IPS DF 6.9 (cell line): ENCODE measurements at places on chromosomes 2 and 18.

GRCh38 chr2:128536925-128537620 is 218.4 kb upstream of the HS6ST1 start:
- peak; percentile 41 for DNase-seq

DNA sequence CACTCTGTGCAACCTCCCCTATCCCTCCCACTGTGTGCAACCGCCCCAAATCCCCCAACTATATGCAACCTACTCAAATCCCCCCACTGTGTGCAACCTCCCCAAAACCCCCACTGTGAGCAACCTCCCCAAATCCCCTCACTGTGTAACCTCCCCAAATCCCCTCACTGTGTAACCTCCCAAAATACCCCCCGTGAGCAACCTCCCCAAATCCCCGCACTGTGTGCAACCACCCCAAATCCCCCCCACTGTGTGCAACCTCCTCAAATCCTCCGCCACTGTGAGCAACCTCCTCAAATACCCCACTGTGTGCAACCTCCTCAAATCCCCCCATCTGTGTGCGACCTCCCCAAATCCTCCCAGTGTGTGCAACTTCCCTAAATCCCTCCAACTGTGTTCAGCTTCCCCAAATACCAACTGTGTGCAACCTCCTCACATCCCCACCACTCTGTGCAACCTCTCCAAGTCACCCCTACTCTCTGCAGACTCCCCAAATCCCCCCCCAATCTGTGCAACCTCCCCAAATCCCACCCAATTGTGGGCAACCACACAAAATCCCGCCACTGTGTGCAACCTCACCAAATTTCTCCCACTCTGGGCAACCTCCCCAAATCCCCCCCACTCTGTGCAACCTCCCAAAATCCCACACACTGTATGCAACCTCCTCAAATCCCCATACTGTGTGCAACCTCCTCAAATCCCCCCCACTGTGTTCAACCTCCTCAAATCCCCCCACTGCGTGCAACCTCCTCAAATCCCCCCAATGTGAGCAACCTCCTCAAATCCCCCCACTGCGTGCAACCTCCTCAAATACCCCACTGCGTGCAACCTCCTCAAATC is 114.1 kb downstream of the TPO start:
- no peak for DNase-seq

DNA sequence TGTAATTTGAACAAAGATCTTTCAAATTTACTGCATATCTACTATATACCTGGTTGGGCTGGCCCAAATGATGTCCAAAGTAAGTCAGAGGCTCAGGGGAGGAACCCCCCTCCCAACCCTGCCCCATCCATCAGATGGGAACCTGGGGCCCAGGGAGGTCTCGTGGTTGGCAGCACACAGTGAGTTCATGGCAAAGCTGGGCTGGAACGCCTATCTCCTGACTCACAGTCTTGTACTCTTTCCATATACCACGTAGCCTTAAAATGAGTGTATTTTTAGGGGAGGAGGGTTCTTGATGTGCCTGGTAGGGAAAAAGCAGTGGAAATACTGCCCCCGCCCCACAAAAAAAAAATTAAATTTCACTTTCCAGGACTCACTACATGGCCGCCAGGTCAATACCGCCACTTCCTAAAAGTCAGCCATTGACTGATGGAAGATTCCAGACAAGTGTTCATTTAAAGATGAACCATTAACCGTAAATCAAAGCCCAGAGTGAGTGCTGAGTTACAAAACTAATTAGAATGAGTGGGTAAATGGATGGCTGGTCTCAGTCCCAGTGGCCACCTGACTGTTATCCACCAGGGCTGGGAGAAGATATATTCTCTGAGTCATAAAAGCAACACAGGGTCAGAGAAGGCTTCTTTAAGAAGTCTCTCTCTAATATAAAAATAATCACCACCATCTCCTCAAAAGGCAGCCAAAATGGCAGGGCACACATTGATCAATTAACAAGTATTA is 80.5 kb downstream of the ZBTB7C start:
- DNase-seq, result no peak

DNA sequence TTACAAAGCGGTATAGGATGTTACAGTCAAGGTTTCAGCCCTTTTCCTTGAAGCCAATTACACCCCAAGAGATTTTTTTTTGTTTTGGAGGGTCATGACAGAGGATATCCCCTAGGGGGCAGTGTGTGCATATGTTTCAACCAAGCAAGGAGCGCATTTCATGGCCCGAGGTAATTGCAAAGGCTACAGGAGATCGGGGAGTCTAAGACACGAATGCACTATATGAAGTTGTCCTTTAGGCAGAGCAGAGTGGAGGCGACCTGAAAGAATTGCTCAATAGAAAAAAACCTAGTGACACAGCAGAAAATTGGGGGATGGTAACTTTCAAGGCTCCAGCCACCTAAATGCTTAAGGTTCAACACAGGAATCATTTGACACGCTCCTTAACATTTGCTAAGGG is 219.8 kb upstream of the PARD3B start:
- peak; percentile 73 for DNase-seq

DNA sequence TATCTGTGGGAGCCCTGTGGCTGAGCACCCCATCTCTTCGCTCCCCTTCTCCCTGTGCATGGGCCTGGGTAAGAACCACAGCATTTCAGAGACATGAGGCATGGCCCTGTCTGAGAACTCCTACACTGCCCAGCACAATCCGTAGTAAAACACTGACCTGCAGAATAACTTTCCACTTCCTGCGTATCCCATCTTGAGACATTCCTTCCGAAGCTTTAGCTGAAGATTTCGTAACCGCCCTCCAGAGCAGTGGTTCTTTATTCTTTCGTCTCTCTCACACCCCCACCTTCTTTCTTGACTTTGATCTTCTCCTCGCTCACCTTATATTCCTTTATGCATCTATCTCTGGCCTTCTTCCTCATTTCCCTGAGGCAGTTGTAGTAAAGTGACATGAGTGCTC is 381.1 kb downstream of the HRH4 start:
- no peak for DNase-seq

DNA sequence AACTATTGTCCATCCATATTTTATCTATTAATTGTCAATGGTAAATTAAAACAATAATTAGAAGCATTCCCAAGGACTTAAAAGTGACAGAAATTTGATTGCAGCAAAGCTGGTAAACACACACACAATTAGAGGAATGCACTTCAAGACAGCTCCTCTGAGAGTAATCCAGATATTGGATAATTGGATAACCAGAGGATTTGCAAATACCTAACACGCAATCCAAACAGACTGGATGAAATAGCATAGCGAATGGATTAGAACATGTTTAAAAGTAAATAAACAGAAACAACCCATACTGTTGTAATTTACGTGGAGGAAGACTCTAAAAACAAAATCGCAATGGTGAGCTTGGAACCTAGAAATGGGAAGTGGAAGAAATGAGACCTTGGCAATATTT is 239.8 kb downstream of the METTL4 start:
- DNase-seq, result no peak

DNA sequence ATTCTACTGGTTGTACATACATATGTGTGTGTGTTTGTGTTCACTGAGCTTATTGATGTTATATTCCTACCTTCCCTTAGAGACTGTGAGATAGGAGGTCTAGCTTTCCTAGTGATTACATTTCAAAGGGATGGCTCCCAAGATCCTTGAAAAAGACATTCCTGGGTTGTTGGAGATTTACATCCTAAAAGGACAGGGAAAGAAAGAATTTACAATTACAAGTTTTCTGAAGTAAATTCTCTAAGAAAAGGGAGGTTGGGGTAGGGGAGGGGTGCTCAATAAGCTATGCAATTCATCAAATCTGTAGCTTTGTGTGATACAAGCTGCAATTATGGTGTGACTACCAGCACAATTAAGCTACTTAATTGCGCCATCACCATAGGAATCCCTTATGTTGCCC is 284.3 kb downstream of the NUP35 start:
- DNase-seq, result no peak

- DNase-seq, result no peak
Observed at GRCh38 chr2:173550143-173550542, 195.5 kb downstream of the CDCA7 start.

DNA sequence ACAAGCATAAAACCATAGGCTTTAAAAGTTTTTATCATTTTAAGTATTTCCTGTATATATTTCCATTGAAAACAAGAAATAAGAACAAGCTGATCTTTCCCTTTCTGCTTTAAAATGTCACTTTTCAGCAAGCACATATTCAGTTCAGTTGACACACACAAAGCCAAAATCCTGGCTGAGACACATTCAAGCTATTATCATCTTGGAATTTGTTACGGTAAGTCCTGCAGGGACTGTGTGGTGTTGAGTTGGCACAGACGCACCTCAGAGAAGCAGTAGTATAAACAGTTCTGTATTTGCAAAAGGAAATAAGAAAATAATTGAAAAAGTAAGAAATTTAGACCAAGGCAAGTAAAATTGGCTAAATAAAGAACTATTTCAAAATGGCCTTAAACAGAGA is 10.4 kb upstream of the DAW1 start:
- DNase-seq, result no peak

GRCh38 chr2:241665731-241666440 is 20.7 kb downstream of the DTYMK start:
- DNase-seq, result no peak

DNA sequence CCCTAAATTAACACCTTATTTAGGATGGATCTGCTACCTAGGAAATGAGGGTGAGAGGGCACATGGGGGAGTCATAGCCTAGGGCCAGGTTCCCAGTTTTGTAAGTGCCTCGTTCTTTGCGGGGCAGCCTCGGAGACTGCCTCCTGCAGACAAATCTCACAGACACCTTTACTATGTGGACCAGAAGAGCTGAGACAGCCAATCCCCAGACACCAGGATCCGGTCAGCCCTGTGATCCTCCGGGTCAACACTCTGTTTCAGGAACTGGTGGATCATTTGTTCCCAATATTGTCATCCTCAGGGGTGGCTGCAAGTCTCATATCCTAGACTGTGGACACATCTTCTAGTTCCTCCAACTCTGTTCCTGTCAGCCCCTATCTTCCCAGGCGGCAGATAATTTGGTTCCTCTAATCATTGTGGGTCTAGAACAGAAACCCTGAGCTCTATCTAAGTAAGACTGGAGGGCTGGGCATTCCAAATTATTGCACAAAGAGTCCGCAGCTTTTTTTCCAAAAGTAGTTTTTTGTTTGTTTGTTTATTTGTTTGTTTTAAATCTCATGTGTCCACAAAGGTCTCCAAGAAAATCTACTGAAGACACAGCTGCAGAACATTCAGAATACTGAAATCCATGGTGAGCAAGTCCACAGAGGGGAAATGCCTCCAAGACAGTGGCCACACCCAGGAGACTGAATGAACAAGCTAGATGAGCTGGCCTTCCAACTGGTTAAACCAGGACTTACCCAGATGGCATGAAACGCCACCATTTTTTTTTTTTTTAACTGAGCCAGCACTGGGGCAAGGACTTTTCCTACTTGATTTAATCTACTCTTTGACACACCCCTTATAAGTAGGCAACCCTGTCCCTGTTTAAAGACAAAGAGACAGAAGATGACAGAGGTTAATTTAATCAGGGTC is 6.2 kb upstream of the GDF7 start:
- no peak for DNase-seq

GRCh38 chr2:179285060-179285459 is 20.4 kb upstream of the SESTD1 start:
- DNase-seq, result no peak

GRCh38 chr18:59837586-59837985 is 62.2 kb upstream of the PMAIP1 start:
- peak; percentile 73 for DNase-seq

GRCh38 chr18:31247574-31248199 is 70.3 kb upstream of the DSG1 start:
- DNase-seq, result no peak
